ENCODE measurements at places on chromosomes 11 and 22.

DNA sequence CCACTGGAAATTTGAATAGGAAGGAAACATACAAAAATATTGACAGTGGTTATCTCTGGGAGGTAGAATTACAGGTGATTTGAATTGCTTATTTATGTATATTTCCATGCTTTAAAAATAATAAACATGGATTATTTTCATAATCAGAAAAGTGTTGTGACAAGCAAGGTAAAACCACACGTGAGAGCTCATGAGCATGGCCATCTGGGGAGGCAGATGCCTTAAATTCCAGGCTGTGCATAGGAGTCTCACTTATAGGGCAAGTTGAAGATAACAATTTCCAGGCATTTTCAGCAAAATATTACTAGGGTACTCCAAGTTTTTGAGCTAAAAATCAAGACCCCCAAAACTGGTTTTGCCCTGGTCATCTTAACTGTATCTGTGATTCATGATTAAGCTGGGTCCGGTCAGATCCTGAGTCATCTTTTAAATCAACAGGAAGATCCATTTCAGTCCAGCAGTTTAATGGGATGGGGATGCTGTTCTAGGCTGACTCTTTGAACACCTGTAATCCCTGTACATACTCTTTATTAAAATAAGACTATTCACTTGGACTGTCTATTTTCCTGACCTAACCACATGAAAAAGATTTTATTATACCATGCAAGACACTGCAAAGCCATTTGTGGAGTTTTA lies 115.8 kb upstream of the NARS2 start:
- DNase-seq: no peak

- no peak for DNase-seq
These were observed 35.9 kb upstream of the MUC15 start for GRCh38 chr11:26607725-26608506.

DNA sequence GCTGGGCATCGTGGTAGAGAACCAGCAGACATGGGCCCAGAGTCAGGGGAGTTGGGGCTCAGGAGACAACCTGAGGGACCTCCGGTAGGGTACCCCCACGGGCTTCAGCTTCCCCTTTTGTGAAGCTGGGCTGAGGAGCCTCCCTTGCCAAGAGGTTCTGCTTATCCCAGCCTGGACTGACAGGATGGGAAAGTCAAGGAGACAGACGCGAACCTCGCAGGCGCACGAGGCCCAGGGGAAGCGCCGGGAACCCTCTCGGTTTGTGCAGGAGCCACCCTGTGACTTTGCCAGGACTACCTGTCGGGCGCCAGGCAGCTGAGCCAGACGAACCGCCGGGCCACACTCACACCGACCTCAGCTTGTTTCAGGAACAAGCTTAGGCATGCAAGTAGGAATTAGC lies 566.1 kb downstream of the BRD1 start:
- DNase-seq: no peak

- no peak for DNase-seq
These were observed 19.4 kb upstream of the DGKZ start for GRCh38 chr11:46327829-46328228.

All from NK-92 treated with Interleukin-12 subunit alpha and Interleukin-12 subunit beta, amount 100 ng/mL, for 24 hours (cell line).